ENCODE measurements at places on chromosomes 7 and 10.

- no peak for DNase-seq
Measured at GRCh38 chr10:35778306-35778705, 136.2 kb upstream of the FZD8 start.

DNA sequence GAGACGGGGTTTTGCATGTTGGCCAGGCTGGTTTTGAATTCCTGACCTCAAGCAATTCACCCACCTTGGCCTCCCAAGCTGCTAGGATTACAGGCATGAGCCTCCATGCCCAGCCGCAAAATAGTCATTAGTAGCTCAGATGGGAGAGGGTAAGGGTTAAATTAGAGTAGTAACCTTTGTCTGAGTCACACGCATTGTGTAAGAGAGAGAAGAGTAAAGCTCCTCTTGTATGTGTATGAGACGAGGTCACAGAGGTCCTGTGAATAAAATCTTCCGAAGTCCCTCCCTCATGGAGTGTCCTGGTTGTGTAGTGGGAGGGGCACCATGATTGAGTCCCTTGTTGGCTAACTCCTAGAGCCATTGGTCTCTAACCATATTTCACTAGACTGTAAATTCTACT lies 85.2 kb upstream of the CDC14C start:
- no peak for DNase-seq

DNA sequence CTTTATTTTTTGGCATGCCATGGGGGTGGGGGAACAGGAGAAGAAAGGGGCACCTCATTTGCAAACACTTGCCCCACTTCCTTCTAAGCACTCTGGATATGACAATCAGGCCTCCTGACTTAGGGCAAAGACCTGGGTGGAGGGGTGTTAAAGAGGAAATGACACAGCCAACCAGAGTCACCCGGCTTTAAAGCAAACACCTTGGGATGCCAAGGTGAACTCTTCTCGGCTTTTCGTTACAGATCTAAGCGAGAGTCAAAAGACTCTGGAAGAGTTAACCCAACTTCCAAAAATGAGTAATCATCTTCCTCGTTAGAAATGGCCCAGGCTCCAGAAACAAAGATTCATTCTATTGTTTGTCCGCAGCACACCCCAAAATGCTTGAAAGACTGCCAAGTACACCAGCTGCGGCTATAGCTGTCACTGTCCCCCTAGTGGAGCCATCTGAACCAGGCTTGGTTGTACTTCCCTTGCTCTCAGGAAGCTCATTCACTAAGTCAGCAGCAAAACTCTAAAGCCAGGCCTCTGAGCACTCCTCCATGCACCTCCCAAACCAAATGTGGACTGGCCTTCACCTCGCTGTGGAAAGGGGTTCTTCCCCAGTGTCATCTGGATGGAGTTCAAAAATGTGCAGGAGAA lies 24.8 kb downstream of the FAM53B start:
- no peak for DNase-seq

DNA sequence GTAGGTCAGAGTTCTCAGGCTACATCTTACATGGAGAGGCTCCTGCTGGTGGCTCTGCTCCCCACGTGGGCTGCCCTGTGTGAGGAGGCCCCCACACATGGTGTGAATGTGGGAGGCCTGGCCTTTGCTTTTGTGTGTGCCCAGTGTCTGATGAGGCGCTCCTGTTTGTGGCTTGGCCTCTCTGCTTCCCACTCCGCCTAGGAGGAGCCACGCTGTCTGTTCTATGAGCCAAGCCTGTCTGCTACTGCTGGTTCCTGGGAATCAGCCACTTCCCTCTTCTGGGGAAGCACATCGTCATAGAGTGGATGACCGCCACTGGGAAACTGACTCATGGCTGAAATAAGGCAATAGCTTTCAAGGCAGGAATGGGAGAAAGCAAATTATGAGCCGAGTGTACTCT lies 87.1 kb downstream of the CYP26A1 start:
- no peak for DNase-seq

- no peak for DNase-seq
Measured at GRCh38 chr10:42943025-42943818, 133.6 kb upstream of the RET start.

- DNase-seq = no peak
Measured at GRCh38 chr7:104960741-104961448, 53.1 kb upstream of the KMT2E start.

GRCh38 chr10:89384474-89385340 lies 6.9 kb downstream of the IFIT1B start:
- DNase-seq = no peak

GRCh38 chr10:28765641-28766040 lies 88.3 kb downstream of the BAMBI start:
- no peak for DNase-seq

- DNase-seq = no peak
Measured at GRCh38 chr7:23017309-23017708, 3.4 kb upstream of the HYCC1 start.

DNA sequence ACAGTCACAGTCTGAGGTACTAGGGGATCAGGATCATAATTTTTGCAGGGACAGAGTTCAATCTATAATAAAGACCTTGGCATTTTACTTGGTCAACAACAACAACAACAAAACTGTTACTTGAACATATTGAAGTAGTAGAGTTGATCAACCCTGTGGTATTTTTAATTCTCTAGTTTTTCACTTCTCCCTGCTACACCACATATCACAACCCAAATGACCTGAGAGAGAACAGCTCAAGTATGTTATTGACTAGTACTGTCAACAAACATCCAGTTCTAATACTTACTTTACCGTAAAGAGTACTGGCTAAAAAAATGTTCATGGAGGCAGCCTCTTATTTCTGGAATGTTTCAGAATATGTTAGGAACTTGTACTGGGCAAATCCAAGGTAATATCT lies 90.5 kb upstream of the FAM3C start:
- no peak for DNase-seq

DNA sequence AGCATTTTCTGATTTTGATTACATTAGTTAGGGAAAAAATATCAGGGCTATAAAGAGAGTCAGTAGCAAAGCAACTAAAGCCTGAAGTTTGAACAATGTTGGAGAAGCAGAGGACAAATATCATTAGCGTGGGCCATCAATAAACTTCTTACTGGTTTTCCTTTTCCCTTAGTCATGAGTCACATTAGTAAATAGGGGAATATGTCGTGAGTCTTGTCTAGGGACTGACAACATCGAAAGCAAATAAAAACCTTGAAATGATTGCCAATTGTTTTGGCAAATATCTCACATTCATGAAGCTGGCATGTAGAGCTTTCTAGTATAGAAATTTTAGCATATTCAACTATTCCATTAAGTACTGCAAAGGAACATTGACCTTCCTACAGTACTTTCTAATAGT lies 806.0 kb upstream of the SORCS1 start:
- DNase-seq = no peak

DNA sequence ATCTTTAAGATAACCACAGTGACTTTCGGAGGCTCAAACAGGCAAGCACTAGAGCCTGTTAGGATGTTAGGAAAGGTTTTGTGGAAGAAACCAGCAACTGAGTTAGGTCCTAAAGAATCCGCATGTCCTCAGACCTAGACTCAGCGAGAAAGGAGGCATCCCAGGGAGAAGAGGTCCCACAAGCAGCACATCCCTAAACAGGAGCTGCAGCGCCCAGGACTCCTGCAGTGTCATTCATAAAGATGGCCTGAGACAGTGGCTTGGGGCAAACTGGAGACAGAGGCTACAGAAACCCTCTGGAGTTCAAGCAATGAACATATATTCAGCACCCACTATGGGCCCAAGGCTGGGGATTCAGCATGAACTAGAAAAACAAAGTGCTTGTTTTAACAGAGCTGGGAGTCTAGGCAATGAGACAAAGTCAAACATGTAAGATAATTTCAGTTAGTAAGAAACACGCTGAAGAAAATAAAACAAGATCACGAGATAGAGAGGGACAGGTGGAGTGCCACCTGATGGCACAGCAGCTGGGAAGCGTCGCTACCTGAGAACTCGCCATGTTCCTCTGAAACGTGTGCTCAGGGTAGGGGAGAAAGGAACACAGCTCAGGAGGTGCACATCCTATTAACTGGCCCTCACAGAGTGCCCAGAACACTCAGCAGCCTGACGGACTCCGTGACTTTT lies 48.1 kb downstream of the PARD3 start:
- no peak for DNase-seq

DNA sequence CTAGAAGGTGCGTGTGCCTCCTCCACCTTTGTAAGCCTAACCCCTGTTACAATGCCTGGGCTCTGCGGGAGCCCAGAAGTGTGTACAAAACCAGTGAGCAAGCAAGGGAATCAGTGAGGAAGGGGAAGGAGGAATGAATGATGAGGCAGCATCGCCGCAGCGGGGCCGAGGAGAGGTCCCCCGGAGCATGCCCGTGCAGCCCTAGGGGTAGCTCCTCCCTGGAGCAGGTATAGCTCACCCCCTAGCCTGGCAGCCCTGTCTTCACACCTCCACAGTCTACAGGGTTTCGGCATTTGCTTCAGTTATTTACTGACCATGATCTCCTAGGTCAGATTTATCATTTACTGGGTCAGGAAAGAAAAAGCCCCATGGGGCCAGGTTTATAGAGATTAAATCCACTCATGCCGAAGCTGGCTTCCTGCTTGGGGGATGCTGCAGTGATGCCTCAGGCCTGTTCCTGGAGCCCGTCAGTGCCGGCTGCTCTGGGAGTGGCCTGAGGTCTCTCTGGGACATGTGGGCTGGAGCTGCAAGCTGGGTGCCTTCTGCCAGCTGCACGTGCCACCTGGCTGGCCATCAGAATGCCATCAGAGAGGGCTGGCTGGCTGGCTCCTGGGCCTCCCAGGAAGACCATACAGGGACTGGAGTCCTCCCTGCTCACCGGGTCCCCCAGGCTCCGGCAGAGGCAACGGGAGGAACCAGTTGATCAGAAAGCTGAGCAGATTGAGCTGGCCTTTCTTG lies 138.9 kb downstream of the GRK5 start:
- no peak for DNase-seq

DNA sequence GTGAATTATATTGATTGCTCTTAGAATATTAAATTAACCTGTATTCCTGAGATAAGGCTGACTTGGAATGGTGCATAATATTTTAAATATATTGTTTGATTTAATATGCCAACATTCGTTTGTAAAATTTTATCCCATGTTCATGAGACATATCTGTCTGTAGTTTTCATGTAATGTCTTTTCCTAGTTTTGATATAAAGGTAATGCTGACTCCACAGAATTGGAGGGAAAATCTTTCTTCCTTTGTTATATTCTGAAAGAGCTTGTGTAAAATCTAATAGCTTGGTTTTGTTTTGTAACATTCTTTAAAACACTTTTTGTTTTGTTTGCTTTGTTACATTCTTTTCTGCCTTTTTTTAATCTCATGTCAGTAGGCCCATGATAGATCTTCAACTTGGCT lies 657.0 kb downstream of the DNAJB9 start:
- no peak for DNase-seq

- DNase-seq = no peak
Measured at GRCh38 chr7:42185726-42186125, 51.3 kb downstream of the GLI3 start.

DNA sequence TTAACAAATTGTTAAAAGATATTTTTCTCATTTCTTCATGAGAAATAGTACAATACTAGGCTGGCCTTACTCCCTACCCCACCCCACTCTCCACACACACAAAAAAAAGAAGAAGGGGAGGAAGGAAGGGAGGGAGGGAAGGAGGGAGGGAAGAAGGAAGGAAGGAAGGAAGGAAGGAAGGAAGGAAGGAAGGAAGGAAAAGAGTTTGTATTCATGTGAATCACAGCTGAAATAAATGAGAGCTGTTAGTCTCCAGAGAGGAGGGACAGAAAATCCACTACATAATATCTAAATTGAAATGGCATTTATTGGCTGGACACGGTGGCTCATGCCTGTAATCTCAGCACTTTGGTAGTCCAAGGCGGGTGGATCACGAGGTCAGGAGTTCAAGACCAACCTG lies 57.8 kb downstream of the SEMA3A start:
- DNase-seq = no peak

DNA sequence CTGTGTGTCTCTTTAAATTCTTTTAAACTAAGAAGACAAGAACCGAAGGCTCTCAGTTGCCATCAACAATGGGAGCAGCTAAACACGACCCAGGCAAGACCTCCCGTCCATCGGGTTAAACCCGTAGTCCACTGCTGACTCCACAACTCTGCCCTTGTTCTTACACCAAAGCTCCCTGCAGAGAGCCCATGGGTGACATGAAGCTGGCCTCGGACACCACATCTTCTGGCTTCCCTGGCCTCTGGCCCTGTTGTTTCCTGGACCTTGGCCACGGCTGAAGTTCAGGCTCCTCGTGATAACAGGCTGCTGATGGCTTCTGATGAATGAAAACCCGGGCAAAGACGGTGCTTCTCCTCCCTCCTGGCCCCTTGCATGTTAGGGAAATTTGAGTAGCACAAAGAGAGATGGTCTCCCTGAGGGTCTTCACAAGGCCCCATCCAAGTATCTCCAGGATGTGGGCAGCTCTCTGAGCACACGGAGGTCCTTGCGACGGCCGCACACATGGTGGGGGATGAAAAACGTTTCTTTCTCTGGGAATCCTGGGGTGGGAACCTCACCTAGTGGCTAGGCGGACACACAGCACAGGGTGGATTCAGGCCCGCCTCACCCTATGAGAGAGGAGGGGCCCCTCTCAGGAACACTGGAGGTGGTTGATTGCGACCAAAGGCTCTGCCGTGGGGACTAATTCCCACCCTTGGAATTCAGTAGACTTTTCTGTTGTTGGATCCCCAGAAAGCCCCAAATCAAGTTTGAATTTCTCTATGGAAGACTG lies 271.1 kb downstream of the ADARB2 start:
- no peak for DNase-seq

Measured in stimulated activated CD4-positive, alpha-beta T cell treated with anti-CD3 and anti-CD28 coated beads, TNF-alpha, amount 100 ng/mL, for 4 hours (primary cell).